ENCODE measurements at places on chromosomes 6 and 20. TPM values are rescaled to one million over a fixed set of nuclear protein-coding genes. Genes with fewer than 3 reads are reported as not detected.

Gene PNPLA1
- not detected for total RNA-seq

Gene SEL1L2
- total RNA-seq, result not detected

Gene KCNK5
- not detected for total RNA-seq

Gene DZANK1
- 27.9 TPM for total RNA-seq

Gene IMPG1
- total RNA-seq, result not detected

Gene NKX2-4
- total RNA-seq, result not detected

Data from Karpas-422 (cell line).